ENCODE measurements at places on chromosomes 3 and 15.

DNA sequence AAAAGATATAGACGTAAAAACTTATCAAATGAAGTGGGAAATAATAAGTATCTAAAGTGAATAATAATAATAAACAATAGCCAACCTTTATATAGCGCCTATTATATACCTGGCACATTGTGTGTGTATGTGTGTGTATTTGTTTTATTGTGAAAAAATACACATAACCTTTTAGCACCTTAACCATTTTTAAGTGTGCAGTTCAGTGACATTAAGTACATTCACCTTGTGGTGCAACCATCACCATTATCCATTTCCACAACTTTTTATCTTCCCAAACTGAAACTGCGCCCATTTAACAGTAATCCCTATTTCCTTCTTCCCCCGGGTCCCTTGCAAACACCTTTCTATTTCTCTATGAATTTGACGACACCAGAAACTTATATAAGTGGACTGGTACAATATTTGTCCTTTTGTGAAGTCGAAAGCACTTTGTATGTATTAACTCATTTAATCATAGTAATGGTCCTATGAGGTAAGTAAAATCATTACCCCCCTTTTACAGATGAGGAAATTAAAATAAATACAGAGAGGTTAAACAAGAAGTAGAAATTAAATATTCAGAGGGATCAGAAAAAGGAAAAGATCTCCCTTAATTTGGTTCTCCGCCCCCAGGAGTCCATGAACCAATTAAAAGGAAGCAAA lies 33.5 kb downstream of the GJD2 start:
- no peak for DNase-seq

GRCh38 chr3:71055257-71056001 lies 528.1 kb downstream of the FOXP1 start:
- DNase-seq, result no peak

DNA sequence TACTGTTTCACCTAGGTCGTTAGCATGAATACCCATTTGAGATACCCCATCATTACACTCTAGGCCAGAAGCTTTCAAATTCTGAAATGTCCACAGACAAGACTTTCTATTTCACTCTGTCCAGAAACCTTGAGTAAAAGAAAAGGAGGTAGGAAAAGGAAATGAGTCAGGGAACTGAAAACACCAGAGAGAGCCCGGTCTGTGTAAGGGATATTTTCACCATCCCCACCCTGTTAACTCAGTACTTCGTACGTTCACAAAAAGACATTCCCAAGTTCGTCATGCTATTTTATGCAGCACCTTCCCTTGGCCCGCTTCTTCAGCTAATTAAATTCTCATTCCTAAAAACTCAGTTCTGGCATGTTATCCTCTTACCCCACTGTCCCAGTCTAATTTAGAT lies 89.4 kb upstream of the SOX2 start:
- no peak for DNase-seq

GRCh38 chr15:76163457-76164295 lies 103.9 kb downstream of the TMEM266 start:
- peak; percentile 53 for DNase-seq

- DNase-seq, result peak; percentile 68
These were observed 34.2 kb downstream of the LIMD1 start for GRCh38 chr3:45628746-45629145.

GRCh38 chr15:38671675-38672254 lies 107.2 kb upstream of the RASGRP1 start:
- no peak for DNase-seq

All from hepatic stellate cell (primary cell).